ENCODE measurements at places on chromosomes 2 and 18.

DNA sequence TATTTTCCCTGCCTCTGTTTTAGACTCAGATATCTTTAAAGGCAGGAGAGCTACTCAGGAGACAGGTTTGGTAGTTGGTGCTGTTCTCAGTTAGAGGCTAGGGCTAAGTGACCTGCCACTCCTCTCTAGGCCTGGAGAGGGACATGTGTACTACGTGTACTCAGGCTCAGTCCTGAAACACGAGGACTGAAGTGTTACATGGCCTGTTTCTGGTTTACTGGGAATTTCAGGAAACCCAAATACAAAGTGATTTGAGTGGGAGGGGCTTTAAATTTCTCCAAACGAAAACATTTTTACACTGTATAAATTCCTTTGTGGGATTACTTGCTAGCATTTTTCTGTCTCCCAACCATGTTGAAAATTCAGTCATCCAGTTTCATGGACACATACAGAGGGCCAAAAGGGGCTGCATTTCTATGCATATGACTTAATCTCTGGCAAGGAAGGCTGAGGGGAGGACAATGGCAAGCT, 343.3 kb downstream of the CYP26B1 start:
- DNase-seq: no peak

DNA sequence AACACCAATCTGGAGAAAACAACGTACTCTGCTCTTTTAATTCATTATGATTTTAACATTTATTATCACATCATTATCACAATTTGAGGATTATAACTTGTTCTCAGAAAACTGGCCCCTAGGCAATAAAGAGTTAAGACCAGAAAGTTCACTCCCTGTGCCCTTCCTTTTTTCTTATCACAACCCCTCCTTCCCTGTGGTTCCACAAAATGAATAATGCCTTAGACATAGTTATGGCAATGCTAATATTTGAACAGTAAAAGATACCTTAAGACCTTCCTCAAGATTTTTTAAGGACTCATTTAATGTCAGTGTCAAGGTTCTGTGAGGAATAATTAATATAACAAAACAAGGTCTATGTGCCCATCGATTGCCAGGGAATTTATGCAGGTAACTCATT, 596.2 kb downstream of the ARHGAP15 start:
- DNase-seq: no peak

DNA sequence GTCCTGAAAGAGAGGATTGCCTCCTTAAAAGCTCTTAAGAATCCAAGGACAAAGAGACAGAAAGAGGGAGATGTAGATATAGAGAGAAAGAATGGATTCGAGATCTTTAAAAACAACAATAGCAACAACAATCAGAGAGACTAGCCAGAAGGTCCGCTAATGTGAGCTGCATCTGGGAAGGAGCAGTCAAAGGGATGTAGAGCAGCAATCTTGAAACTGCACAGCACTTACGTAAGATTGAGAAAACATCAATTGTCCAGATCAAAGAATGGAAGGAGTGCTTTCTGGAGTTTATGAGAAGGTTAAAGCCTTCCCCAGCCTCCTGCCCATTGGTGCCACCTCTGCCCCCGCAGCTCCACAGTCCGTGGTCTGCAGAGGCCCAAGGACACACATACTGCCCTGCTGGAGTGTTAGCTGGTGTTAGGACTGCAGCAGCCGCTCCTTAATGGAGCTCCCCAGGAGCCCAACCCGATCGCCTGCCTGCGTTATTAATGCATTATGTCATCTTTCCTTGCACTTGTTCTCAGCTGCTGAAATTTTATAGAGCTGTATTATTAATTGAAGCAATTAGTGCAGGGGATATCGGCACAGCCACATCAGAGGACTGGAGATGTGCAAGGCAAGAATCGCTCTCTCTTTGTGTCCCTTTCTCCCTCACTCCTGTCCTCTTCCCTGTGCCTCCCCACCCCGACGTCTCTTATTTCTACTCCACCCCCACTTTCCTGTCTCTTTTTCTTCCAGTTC, 94.2 kb upstream of the STPG4 start:
- DNase-seq: no peak

GRCh38 chr2:56229397-56230060, 45.7 kb downstream of the CCDC85A start:
- DNase-seq: no peak

DNA sequence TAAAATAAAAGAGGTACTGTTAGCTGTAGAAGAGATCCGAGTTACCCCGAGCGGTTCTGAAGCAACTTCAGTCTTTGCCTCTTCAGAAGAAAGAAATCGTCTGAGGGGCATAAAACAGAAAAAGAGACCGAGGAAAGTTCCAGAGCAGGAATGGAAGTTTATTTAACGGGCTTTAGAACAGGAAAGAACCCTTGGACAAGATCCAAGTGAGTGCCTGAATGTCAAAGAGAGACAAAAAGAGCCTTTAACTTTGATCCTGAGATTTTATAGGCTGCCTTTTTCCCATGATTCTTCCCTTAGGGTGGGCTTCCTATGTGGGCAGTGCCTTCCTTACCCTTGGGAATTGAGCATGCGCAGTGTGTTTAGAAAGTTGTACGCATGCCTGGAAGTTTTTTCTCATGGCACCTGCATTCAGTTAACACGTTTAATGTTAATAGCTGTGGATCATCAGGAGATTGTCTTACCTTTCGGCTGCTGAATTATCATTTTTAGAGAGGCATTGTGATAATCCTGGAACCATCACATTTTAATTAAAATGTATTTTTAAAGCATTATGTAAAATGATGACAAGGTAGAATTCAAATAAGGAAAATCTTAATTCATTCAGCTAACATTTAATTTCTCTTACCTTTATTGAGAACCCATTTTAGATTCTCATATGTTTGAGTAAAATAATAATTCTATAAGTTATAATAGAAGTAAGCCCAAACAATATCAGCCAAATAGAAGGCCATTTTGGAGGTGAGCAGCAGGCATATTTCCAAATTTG, 269.5 kb upstream of the ZSWIM2 start:
- DNase-seq: no peak

GRCh38 chr2:36450466-36451196, 95.1 kb downstream of the CRIM1 start:
- DNase-seq: no peak

- no peak for DNase-seq
Measured at GRCh38 chr18:36889742-36890141, 60.8 kb downstream of the KIAA1328 start.

- DNase-seq: no peak
Measured at GRCh38 chr18:57060814-57061213, 86.1 kb upstream of the BOD1L2 start.

DNA sequence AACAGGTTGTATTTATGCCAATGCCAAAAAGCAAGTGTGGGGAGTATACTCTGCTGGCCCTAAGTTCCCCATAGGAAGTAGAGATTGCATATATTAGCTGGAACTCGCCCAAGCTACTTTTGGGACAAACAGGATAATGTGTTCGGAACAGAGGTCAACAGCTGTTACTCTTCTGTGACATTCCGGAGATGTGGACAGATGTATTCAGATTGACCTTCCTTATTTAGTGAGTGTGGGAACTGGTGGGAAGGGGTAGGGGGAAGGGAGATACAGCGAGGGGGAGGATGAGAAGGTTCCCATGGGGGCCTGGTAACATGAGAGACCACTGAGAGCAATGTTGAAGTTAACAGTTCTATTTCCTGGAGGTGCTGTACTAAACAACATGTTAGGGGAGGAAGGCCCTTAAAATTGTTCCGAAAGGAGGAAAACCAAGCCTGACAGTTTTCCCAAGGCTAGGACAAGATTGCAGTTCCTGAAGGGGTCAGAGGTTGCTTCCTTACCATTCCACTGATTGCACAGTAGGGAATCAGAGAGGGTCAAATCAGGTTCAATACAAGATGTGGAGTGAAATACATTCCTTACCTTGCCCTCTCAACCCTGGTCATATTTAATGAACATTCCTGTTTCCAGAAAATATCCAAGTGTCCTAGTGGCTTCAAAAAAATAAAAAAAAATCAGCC, 14.3 kb upstream of the CD28 start:
- no peak for DNase-seq

- DNase-seq: no peak
Measured at GRCh38 chr2:72006188-72006736, 141.4 kb downstream of the CYP26B1 start.

- no peak for DNase-seq
Measured at GRCh38 chr2:8253781-8254180, 428.1 kb upstream of the ID2 start.

- no peak for DNase-seq
Measured at GRCh38 chr2:96949701-96950350, 36.6 kb downstream of the FAM178B start.

DNA sequence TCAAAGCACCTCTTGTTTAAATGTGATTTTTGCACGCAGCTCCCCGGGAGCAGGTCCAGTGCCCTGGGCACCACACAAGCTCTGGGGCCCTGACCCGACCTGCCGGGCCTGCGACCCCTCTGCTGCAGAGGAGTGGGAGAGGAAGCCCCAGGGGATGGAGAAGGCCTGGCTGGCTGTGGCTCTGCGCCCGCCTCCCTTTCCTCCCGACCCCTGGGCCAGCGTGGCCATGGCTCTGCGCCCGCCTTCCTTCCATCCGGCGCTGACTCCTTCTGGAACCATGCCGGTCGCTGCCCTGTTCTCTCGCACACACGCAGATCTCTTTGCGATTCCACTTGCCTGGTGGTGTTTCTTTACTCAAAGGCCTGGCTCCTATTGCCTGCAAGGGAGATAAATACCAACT, 166.5 kb upstream of the SALL3 start:
- DNase-seq: no peak

DNA sequence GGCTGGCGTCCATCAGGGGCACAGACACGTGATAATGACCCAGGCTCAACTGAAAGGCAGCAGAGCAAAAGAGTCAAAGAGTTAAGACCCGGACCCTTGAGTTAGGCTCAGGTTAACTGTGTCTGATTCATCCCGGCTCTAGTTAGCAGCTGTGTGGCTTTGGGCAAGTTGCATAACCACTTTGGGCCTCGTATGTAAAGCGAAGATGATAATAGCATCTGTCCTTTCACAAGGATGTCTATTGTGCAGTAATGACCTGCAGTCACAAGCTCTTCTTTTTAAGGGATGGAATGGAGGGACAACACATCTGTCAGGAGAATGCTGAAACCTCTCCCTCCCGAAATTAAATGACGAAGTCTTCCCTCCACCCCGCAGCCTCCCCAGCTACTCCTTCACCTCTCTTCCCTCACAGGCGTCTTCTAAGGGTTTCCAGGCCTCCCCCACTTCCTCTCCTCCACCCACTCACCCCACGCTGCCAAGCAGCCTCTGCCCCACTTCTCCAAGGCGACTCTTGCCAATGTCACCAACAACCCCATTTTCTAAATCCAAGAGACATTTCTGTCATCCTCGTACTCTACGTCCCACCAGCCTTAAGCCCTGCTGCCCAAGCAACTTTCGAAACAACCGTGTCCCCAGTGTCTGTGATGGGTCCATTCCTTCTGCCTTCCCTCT, 135.1 kb upstream of the ID2 start:
- DNase-seq: no peak

DNA sequence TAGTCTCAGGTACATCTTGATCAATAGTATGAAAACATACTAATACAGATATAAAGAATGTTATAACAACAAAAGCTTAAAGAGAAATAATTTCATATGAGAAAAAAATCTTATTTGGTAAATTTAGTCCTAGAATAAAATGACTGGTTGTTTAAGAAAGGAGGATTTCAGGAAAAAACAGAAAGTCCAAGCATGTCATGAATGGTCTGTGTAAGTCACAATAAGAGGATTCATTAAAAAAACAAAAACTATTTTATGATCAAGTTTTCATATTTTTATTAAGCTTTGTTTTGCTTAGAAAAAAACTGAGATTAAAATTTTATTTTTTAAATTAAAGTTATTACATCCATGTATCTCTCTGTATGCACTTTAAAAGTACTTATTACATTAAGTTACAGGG, 353.9 kb upstream of the SPHKAP start:
- no peak for DNase-seq

GRCh38 chr2:19577723-19578122, 219.3 kb upstream of the OSR1 start:
- no peak for DNase-seq

DNA sequence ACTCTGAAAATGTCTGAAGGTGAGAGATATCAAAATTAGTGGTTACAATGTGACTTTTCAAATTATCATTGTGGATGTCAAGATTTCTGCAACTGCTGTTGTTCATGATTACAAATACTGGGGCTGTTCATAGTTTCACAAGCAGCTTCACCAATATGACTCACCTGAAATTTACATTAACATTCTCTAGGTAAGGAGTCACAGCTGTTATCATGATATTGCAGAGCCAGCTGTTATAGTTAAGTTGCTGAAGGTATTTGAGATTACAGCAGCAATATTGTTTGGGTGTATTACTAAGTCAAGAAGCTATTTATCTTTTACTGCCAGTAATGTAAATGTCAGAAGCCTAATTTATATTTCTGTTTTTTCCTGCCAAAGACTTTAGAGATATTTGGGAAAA, 140.0 kb downstream of the MC4R start:
- no peak for DNase-seq

DNA sequence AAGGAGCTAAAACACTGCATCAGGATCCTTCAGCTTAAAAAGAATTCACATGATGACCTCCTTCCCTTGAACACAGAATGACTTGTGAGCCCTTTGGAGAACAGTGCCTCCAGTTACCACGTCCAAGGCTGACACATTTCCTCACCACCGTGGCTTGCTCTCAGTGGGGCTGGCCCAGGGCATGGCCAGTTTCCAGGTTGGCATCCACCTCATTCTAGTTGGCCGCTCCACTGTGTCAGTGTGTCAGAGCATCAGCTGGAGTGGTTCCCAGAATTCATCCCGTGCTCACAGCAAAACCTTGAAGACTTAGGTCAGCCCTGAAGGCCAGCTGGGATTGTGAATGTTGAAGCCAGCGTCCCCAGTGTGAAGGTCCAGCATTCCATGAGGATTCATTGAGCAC, 158.5 kb downstream of the INSIG2 start:
- DNase-seq: no peak

GRCh38 chr2:9212661-9213411, 6.2 kb downstream of the ASAP2 start:
- no peak for DNase-seq

DNA sequence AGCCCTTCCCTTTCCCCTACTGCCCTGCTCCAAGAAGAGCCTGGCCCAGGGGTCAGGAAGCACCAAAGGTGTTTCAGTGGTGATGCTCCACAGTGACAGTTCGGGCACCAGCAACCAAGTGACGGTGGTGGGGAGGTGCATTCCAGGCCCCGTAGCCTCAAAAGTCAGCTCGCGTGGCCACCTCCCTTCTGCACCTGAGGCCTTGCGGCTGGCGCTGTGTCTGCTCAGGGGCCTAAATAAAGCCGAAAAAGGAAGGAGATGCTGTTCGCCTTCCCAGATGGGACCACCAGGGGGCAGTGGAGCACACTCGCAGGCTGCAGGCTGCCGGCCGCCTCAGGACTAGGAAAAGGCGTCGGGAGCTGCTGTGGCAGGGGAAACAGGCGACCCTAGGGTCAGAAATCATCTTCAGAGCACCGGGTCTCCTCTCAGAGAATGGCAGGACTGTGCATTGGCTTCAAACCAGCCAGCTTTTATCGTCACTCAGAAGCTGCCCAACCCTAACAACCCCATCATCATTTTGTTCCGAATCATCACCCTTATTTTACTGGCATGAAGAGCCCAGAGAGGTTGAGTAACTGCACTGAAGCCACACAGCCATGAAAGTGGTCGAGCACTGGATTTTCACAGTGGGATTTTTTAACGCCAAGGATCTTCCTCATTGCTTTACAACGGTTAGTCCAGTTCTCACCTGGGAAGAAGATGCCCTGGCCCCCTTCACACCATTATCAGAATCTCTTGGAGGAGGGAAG, 213.0 kb upstream of the CELF4 start:
- peak; percentile 4 for DNase-seq
